Upper lobe of right lung (tissue), 1 donor: ENCODE measurements at places on chromosomes 3 and 15. TPM values are rescaled to one million over a fixed set of nuclear protein-coding genes. Genes with fewer than 3 reads are reported as not detected.

DNA sequence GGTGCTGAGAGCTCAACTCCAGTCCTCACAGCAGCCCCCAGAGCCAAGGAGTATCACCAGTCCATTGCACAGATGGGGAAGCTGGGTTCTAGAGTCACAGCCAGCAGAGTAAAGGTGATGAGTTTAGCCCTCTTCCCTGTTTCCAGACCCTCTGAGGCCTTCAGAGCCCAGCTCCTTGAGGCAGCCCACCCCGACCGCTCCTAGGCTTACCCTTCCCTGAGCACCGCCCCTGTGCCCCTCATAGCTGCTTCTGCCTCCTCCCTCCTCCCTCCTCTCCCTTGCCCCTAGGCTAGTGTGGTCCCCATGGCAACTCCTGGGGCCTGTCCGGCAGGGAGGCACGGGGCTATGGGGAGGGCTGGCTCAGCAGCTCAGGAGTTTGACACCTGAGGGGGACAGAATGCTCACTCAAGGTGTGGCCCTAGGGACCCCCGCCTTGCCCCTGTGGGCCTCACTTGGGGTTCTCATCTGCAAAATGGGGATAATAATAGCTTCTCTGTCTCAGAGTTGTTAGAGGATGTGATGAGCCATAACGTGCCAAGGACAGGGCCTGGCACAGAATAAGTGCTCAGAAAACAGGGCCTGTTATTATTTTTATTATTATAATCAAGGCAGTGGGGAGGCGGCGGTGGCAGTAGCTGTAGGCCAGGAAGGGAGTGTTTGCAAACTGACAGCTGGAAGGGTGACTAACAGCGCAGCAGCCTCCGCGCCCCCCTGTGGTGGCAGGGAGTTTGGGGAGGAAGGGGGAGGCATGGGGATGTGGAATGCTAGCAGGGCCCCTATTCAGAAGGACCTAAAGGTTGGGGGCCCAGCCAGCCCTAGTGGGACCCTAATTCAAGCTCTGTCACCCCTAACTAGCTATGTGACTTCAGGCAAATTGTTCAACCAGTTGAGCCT is 11.5 kb downstream of the CSK start:
- DNase-seq = peak; percentile 73
- H3K27ac ChIP-seq = peak overlapping the region; percentile 12
- peaks cover 54% of the 10 kb centered on the region for H3K4me1 ChIP-seq

The SPATA12 gene
- total RNA-seq = 0.38 TPM

The TRH gene
- not detected for total RNA-seq

The TRPM1 gene
- total RNA-seq = not detected

- H3K4me1 ChIP-seq = peaks cover 47% of the 10 kb centered on the region
- no peak for DNase-seq
- H3K36me3 ChIP-seq = no peaks in the 10 kb centered on the region
- no peaks in the 10 kb centered on the region for H3K27me3 ChIP-seq
Observed at GRCh38 chr15:63983061-63983711, 63.1 kb downstream of the DAPK2 start.

DNA sequence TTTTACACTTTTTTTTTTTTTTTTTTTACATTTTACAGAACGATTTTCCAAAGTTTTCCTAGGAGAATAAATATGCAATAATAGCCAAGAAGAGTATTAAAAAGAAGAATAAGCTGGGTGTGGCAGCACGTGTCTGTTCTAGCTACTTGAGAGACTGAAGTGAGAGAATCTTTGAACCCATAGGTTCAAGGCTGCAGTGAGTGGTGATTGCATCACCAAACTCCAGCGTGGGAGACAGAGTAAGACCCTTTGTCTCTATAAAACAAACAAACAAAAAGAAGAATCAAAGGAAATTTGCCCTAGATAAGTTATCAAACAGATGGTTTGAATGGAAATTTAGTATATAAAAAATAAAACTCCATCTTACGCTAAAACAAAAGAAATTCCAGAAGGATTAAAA is 13.3 kb downstream of the XRN1 start:
- no peaks in the 10 kb centered on the region for H3K27me3 ChIP-seq
- no peak for DNase-seq

DNA sequence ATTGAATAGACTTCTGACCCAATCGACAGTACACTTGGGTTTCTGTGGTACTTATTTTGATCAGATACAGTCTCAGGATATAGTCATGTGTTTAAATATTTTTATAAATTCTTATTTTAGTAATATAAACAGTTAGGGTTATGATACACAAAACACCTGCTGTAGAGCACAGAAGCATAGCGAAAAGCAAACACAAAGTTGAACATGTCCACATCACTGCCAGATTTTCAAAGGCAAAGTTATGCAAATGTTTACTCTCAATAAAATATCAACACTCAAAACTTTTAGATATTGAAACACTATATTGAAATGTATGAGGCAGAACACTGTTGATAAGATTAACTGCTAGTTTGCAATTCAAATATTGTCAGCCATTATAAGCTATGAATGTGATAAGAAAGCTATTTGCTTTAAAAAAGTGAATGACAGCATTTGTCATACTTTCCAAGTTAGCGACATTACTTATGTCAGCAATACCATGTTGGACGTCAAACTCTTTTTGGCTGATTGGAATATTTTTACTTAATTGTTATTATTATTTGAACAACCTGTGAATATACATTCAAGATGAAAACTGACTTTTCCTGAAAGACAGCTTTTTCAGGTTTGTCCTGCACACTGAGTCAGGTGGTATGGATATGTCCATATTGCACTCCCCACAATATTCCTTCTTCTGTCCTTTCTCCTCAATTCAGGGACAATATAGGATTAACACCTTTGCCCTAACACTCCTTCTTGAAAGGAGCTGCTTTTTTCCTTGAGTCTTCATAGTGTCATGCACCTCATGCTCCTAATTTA is 367.1 kb downstream of the EPHA3 start:
- H3K27ac ChIP-seq = no peak overlapping the region
- no peaks in the 10 kb centered on the region for H3K36me3 ChIP-seq
- no peak for DNase-seq

DNA sequence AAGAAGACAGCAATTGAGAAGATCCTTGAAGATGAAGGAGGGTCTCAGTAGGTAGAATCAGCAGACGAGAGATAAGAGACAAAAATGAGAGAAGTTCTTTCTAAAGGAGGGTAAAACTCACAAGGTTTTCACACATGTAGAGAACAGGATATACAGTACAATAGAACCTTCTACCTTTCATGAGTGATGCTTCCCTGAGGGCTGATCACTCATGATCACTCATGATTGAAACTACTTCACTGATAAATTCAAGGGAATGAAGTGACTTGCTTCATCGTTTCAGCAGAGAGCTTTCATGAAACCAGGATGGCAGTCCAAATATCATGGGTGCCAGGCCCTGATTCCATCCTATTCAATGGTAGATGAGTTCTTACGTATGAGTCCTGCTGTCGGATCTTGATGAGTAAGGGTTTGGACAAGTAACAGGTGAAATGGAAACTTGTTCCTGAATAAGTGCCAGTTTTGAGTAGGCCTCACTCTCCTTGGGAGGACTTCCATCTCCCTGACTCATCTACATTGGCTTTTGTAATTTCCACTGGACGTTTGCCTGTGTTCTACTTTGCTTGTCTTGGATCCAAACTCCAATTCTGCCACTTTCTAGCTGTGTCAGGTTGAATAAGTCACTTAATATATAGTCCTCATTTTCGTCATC is 9.6 kb upstream of the CLDN16 start:
- H3K36me3 ChIP-seq = no peaks in the 10 kb centered on the region
- DNase-seq = no peak
- H3K4me3 ChIP-seq = no peak overlapping the region
- no peak overlapping the region for H3K27ac ChIP-seq

DNA sequence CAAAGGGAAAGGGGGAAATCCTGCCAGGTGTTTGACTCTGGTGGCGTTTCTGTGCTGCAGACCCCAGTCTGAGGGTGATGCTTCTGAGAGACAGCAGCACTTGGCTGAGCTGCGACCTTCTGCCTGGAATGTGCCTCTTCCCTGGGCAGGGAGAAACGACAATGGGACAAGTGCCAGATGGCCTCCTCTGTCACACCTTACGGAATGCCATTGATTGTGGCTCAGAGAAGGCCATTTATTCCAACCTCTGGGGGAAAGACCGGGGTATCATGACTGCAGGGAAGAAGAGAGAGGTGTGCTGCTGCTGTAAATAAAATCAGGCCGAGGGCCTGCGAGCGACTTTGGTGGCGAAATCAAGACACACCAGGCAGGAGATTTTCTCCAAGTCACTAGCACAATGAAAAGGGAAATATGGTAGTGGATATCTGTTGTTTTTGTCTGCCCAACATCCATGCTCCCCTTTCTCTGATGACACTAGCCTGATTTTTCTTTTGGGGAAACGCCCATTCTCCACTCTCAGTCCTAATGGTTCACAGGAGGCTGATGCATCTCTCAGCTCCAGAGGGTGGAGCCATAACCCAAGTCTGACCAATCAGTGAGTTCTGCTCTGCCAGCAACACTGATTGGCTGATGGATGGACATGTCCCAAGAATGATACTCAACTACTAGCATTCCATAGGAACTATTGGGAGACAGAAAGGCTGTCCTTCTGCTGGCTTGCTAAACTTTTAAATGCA is 336.1 kb downstream of the FOXP1 start:
- H3K4me3 ChIP-seq = no peak overlapping the region
- DNase-seq = no peak
- H3K4me1 ChIP-seq = peaks cover 16% of the 10 kb centered on the region
- no peaks in the 10 kb centered on the region for H3K27me3 ChIP-seq
- no peak overlapping the region for H3K27ac ChIP-seq

GRCh38 chr3:79937567-79937966 is 169.8 kb upstream of the ROBO1 start:
- no peak overlapping the region for H3K27ac ChIP-seq
- DNase-seq = no peak
- H3K27me3 ChIP-seq = no peaks in the 10 kb centered on the region
- H3K36me3 ChIP-seq = no peaks in the 10 kb centered on the region
- no peak overlapping the region for H3K4me3 ChIP-seq

DNA sequence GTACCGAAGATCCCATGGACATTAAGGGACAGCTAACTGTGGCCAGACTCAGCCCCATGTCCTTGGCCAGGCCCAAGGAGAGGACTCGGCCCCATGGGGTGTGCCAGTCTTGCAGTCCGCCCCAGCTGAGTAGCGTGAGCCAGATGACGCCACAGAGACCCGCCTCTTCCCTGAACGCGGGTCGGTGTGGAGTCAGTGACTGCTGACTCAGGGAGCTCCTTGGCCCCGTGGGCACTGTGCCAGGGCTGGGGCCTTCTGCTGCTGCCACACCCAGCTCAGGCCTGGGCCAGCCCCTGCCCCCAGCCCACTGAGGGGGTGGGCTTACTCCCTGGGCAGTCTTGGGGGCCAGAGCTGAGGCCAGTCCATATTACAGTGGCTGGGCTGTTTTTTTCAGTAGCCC is 52.8 kb downstream of the PLXNA1 start:
- no peaks in the 10 kb centered on the region for H3K4me1 ChIP-seq
- DNase-seq = peak; percentile 83
- H3K27ac ChIP-seq = no peak overlapping the region
- H3K36me3 ChIP-seq = peaks cover 24% of the 10 kb centered on the region
- H3K4me3 ChIP-seq = no peak overlapping the region
